ENCODE measurements at places on chromosomes 3 and 15. TPM values are rescaled to one million over a fixed set of nuclear protein-coding genes. Genes with fewer than 3 reads are reported as not detected.

DNA sequence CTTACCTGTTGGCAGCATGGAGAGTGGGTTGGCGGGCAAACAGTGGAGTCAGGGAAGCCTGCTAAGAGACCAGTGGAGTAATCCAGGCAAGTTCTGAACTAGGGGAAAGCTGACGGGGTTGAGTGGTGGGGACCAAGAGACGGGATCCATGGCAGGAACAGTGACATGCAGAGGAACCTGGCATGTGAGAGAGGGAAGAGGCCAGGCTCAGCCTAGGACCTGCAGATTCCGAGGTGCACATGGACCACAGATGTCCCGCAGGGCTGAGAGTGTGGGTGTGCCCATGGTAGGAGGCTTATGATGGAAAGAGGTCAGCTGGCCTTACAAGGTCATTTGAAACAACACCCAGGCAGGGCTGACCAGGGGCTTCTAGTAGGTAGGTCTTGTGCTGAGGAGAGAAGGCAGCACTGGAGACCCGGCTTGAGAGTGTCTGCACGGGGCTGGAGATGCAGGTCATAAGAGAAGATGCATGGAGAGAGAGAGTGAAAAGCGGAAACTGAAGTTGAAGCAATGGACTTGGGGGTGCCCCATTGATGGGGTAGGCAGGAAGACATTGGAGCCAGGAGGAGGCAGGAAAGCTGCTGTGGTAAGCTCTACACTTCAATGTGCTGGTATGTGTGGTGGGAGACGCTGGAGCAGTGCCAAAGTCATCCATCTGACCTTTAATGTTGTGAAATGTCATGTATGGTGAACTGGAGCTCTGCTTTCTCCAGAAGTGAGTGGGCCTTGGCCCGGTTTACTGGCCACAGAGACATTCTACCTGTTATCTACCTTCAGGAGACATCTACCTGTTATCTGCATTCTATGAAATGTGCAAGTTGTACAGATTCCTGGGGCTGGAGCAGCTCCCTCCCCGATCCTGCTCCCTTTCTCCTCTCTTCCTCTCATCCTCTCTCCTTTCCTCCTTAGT lies 4.6 kb downstream of the SPSB4 start:
- H3K36me3 ChIP-seq: no peaks in the 10 kb centered on the region
- H3K27me3 ChIP-seq: no peaks in the 10 kb centered on the region

- H3K27ac ChIP-seq: no peak overlapping the region
- no peak for DNase-seq
- no peak overlapping the region for H3K4me3 ChIP-seq
- H3K4me1 ChIP-seq: no peaks in the 10 kb centered on the region
Observed at GRCh38 chr15:59587085-59587826, 24.3 kb upstream of the GCNT3 start.

- H3K27me3 ChIP-seq: no peaks in the 10 kb centered on the region
- peak overlapping the region; percentile 97 for H3K4me3 ChIP-seq
- DNase-seq: peak; percentile 55
- H3K4me1 ChIP-seq: no peaks in the 10 kb centered on the region
- no peaks in the 10 kb centered on the region for H3K36me3 ChIP-seq
Observed at GRCh38 chr15:80060356-80061006, 1.0 kb downstream of the ZFAND6 start.

AADACL2 gene
- total RNA-seq: not detected
